ENCODE measurements at places on chromosomes 5 and 9. TPM values are rescaled to one million over a fixed set of nuclear protein-coding genes. Genes with fewer than 3 reads are reported as not detected.
A peak's percentile ranks its signal among the peaks of the same experiment; 100 is the strongest.

SLC1A3 gene
- 1.7 TPM for polyA plus RNA-seq

UGT3A2 gene
- not detected for polyA plus RNA-seq

IL5 gene
- polyA plus RNA-seq, result not detected

FAM169A gene
- polyA plus RNA-seq, result 0.08 TPM

DCP2 gene
- polyA plus RNA-seq, result 8.1 TPM

TMEM232 gene
- polyA plus RNA-seq, result 0.78 TPM

GPR21 gene
- polyA plus RNA-seq, result not detected

MYO10 gene
- 47.0 TPM for polyA plus RNA-seq

OBP2A gene
- polyA plus RNA-seq, result not detected

AGXT2 gene
- not detected for polyA plus RNA-seq

STPG3 gene
- polyA plus RNA-seq, result not detected

LHX2 gene
- polyA plus RNA-seq, result not detected

CARTPT gene
- polyA plus RNA-seq, result not detected

C9orf50 gene
- 0.23 TPM for polyA plus RNA-seq

FGF10 gene
- not detected for polyA plus RNA-seq

SPINK4 gene
- not detected for polyA plus RNA-seq

DNA sequence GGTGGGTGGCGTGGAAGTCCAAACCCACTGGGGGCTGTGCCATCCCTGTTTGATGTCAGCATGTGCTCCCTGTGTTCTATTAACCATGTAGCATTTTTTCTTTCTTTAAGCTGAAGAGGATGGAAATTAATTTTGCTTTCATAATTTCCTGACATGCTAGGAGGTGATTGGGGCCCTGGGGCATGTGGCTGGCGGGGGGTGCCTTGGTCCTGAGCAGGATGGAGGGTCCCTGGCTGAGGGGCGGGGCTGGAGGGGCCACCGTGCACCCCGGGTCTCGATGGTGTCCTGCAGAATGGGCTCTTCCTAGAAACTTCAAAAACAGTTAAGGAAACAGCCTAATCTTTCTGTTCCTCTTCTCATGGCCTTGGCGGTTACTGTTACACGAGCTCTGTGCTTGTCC, 69.3 kb upstream of the IRX4 start:
- H3K27me3 ChIP-seq, result no peaks in the 10 kb centered on the region
- DNase-seq, result no peak
- no peaks in the 10 kb centered on the region for H3K4me1 ChIP-seq

- peaks cover 88% of the 10 kb centered on the region for H3K36me3 ChIP-seq
- H3K27me3 ChIP-seq, result no peaks in the 10 kb centered on the region
- H3K4me1 ChIP-seq, result peaks cover 23% of the 10 kb centered on the region
- peak; percentile 81 for DNase-seq
- no peak overlapping the region for H3K4me3 ChIP-seq
- peak overlapping the region; percentile 39 for H3K27ac ChIP-seq
Observed at GRCh38 chr5:96743065-96743768, 64.5 kb downstream of the ERAP1 start.

DNA sequence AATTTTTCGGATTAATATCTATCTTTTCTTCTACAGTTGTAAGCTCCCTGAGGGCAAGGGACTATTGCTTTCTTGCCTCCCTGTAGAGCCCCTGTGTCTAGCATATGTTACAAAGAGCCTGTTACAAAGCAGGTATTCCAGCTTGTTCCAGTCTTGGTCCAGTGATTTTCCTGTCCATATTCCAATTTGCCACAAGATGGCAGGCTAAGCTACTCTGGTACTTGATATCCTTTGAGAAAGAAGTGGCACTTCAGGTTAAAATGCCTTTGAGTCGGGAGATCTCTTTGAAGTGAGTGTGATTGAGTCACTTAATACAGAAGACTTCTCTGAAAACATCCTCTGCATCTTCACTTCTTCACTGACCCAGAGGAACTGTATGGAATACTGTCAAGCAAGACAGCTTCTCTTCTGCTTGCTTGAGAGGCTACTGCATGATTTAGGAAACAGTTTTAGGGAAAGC, 24.5 kb downstream of the CAVIN4 start:
- no peak overlapping the region for H3K27ac ChIP-seq
- no peaks in the 10 kb centered on the region for H3K4me1 ChIP-seq
- no peak overlapping the region for H3K4me3 ChIP-seq
- peak; percentile 62 for DNase-seq
- no peaks in the 10 kb centered on the region for H3K27me3 ChIP-seq

DNA sequence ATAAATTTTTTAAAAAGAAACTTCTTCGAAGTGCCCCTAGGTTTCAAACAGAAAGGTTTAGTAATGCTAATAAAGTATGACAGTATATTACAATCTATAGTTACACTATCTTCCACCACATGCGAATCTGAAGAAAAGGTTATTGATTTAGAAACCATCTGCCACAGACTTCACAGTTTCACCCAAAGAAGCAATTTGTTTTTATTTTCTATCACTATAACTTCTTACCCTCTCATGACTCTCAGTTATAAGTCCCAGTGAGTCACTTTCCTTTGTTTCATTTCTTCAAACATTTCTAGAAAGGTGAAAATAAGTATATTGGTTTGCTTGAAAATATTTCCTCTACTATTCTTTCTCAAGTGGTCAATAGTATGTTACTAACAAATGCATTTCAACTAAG, 93.6 kb downstream of the MCTP1 start:
- no peak overlapping the region for H3K27ac ChIP-seq
- DNase-seq, result no peak
- no peaks in the 10 kb centered on the region for H3K36me3 ChIP-seq
- 0 out of 2 replicates have a peak, but pooled peaks cover 3% of the 10 kb centered on the region for H3K27me3 ChIP-seq
- no peak overlapping the region for H3K4me3 ChIP-seq
- no peaks in the 10 kb centered on the region for H3K4me1 ChIP-seq

- no peak for DNase-seq
- no peaks in the 10 kb centered on the region for H3K4me1 ChIP-seq
- H3K27me3 ChIP-seq, result no peaks in the 10 kb centered on the region
- H3K4me3 ChIP-seq, result no peak overlapping the region
- no peak overlapping the region for H3K27ac ChIP-seq
- no peaks in the 10 kb centered on the region for H3K36me3 ChIP-seq
Observed at GRCh38 chr5:153704110-153704509, 213.6 kb downstream of the GRIA1 start.

GRCh38 chr5:6791031-6791430, 77.8 kb downstream of the TENT4A start:
- H3K4me3 ChIP-seq, result no peak overlapping the region
- no peak for DNase-seq
- peaks cover 6% of the 10 kb centered on the region for H3K27me3 ChIP-seq
- no peak overlapping the region for H3K27ac ChIP-seq

DNA sequence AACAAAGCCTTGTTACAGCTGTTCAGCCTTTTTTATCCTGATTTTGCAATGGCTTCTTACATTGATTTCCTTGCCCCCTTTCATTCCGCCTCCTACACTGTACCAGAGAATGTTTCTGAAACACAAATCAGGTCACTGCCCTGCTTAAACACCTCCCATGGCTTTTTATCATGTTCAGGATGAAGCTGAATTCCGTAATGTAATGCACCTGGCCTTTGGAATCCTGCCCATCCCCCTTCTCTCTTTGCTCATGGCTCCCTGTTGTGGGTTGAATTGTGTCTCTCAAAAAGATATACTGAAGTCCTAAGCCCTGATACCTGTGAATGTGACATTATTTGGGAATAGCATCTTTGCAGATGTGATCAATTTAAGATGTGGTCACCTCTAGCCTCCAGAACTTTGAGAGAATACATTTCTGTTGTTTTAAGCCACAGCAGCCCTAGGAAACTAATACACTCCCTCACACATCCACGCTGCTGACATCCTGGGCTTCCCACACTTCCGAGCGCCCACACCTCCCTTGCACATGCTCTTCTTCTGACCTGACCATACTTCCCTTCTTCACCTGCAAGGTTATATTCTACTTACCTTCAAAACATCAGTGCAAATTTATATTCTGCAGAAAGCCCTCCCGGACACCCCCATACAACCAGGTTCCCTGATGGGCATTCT, 101.2 kb downstream of the DNAH5 start:
- no peak overlapping the region for H3K27ac ChIP-seq
- no peaks in the 10 kb centered on the region for H3K4me1 ChIP-seq
- H3K27me3 ChIP-seq, result no peaks in the 10 kb centered on the region
- DNase-seq, result no peak
- no peak overlapping the region for H3K4me3 ChIP-seq
- H3K36me3 ChIP-seq, result no peaks in the 10 kb centered on the region

- DNase-seq, result no peak
- H3K27me3 ChIP-seq, result no peaks in the 10 kb centered on the region
- H3K27ac ChIP-seq, result no peak overlapping the region
- no peaks in the 10 kb centered on the region for H3K4me1 ChIP-seq
Observed at GRCh38 chr5:104370523-104370922, 807.9 kb upstream of the NUDT12 start.

- no peak overlapping the region for H3K4me3 ChIP-seq
- H3K27ac ChIP-seq, result no peak overlapping the region
- no peaks in the 10 kb centered on the region for H3K36me3 ChIP-seq
- H3K27me3 ChIP-seq, result 0 out of 2 replicates have a peak, but pooled peaks cover 3% of the 10 kb centered on the region
- H3K4me1 ChIP-seq, result peaks cover 10% of the 10 kb centered on the region
Observed at GRCh38 chr5:123813264-123813663, 301.3 kb downstream of the CSNK1G3 start.

GRCh38 chr5:86838083-86838482, 220.3 kb downstream of the COX7C start:
- DNase-seq, result no peak
- H3K4me1 ChIP-seq, result no peaks in the 10 kb centered on the region
- H3K4me3 ChIP-seq, result no peak overlapping the region
- no peak overlapping the region for H3K27ac ChIP-seq
- no peaks in the 10 kb centered on the region for H3K36me3 ChIP-seq

GRCh38 chr9:121294151-121294743, 26.3 kb downstream of the GSN start:
- no peak overlapping the region for H3K27ac ChIP-seq
- H3K27me3 ChIP-seq, result no peaks in the 10 kb centered on the region
- peaks cover 8% of the 10 kb centered on the region for H3K4me1 ChIP-seq

GRCh38 chr5:80269991-80270438, 14.2 kb upstream of the SERINC5 start:
- H3K27me3 ChIP-seq, result no peaks in the 10 kb centered on the region
- DNase-seq, result no peak
- no peak overlapping the region for H3K4me3 ChIP-seq
- H3K4me1 ChIP-seq, result no peaks in the 10 kb centered on the region
- H3K36me3 ChIP-seq, result no peaks in the 10 kb centered on the region

DNA sequence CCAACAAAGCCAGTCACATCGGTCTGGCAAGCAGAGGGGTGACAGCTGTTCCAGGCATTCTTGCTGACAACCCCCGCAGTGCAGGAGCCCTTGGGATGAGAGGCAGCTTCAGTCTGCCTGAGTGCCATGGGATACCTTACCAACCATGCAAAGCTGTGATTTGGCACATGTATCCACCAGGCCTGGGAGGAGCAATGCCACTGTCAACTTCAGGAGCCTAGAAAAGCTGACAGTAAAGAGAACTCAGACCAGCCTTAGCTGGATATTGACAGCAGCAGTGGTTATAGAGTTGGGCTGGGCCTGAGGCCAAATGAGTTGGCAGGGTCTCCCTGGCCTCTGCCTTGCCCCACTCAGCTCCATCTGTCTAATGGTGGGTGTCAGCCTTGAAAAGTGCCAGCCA, 10.1 kb upstream of the PLPPR1 start:
- no peak overlapping the region for H3K4me3 ChIP-seq
- H3K36me3 ChIP-seq, result no peaks in the 10 kb centered on the region
- H3K27ac ChIP-seq, result no peak overlapping the region
- no peak for DNase-seq

DNA sequence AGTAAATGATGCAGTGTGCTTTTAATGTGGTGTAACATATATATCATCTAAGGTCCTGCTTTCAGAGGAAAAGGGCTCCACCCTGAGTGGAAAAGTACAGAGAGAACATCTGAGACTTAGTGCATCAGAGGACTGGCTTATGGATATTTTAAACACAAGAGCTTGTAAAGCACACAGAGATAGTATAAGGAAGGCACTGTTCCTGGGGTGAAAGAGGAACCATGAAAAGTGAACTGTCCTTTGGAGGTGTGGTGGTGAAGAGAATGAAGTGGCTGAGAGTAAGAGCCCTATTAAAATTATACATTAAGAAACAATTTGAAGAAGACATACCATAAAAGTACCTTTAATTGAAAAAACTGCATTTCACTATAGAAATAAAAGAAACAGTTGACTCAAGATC, 68.9 kb downstream of the CSF2 start:
- peaks cover 8% of the 10 kb centered on the region for H3K4me1 ChIP-seq
- H3K36me3 ChIP-seq, result no peaks in the 10 kb centered on the region
- no peak overlapping the region for H3K4me3 ChIP-seq
- no peak overlapping the region for H3K27ac ChIP-seq
- H3K27me3 ChIP-seq, result no peaks in the 10 kb centered on the region

- H3K27me3 ChIP-seq, result no peaks in the 10 kb centered on the region
- H3K4me3 ChIP-seq, result no peak overlapping the region
- H3K4me1 ChIP-seq, result peaks cover 11% of the 10 kb centered on the region
- no peaks in the 10 kb centered on the region for H3K36me3 ChIP-seq
Observed at GRCh38 chr5:53779541-53779981, 219.1 kb downstream of the NDUFS4 start.

DNA sequence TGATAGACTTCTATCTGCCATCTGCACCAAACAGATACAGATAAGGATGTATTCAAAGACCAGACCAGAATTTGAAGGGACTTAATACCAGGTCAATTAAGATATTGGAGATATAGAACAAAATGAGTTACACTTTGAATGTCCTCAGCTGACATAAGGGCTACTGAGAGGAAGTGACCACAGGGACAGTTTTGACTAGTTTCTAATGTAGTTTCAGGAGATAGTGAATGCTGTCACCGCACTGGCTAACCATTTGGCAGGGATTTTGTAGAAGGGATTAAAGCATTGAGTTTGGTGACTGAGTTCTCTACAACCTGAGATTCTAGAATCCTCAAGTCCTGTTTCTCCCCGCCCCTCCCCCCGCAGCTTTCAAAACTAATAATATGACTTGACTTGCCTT, 22.7 kb downstream of the CCNH start:
- peaks cover 79% of the 10 kb centered on the region for H3K36me3 ChIP-seq
- peaks cover 58% of the 10 kb centered on the region for H3K4me1 ChIP-seq
- no peak overlapping the region for H3K4me3 ChIP-seq
- H3K27ac ChIP-seq, result 0 out of 2 replicates have a peak overlapping the region, but pooled peaks have one; percentile 13
- H3K27me3 ChIP-seq, result no peaks in the 10 kb centered on the region

DNA sequence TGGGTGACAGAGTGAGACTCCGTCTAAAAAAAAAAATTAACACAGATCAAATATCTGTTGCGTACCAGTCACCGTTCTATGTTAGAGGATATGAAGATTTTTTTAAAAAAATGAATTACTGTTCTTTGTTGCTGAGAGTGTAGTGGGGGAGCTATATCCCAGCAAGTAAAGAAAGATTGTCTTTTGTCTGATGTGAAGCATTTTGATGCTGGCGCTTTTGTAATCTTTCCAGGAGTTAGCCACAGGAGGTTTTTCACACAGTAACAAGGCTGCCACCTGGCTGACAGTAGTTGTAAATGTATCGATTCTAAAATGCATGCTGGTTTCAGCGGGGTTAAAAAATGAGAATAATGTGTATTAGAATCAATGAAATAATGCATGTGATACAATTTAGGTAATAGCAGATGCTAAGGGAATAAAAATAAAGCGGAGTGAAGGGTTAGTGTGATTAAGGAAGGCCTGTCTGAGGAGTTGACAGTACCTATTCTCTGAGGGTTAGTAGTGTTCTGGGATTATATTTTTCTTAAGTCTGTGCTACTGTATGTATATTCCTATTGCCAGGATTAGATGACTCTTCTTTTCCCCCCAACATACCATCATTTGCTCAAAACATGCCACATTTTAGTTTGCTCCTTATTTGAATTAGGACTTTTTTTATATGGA, 3.4 kb downstream of the LMNB1 start:
- H3K36me3 ChIP-seq, result no peaks in the 10 kb centered on the region
- DNase-seq, result peak; percentile 90
- no peak overlapping the region for H3K27ac ChIP-seq
- peaks cover 9% of the 10 kb centered on the region for H3K4me1 ChIP-seq
- no peaks in the 10 kb centered on the region for H3K27me3 ChIP-seq
